GM10248 (cell line): ENCODE measurements at places on chromosomes 11 and 22.

DNA sequence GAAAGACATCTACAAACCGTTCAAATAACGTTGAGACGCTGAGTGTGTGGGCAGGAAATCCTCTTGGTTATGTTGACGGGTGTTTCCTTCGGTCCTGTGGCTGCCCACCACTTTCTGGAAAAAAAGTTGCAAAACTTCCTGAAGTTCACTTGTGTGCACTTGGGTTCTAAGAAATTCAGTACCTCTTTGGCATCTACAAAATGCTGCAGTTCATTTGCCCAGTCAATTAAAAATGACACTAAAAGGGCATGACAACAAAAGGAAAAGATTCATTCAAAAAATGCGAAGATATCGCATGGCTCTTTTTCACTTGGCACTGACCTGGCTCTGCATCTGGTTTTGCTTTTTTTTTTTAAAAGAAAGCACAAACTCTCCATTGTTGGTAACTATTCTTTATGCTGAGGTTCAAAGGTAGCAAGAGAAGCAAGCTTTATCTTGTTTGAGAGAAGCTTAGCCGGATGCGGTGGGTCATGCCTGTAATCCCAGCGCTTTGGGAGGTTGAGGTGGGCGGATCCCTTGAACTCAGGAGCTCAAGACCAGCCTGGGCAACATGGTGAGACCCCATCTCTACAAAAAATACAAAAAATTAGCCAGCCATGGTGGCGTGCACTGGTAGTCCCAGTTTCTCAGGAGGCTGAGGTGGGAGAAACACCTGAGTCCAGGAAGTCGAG lies 10.6 kb upstream of the XBP1 start:
- no peak for DNase-seq

GRCh38 chr11:20489948-20490347 lies 102.4 kb downstream of the PRMT3 start:
- DNase-seq, result peak; percentile 12

DNA sequence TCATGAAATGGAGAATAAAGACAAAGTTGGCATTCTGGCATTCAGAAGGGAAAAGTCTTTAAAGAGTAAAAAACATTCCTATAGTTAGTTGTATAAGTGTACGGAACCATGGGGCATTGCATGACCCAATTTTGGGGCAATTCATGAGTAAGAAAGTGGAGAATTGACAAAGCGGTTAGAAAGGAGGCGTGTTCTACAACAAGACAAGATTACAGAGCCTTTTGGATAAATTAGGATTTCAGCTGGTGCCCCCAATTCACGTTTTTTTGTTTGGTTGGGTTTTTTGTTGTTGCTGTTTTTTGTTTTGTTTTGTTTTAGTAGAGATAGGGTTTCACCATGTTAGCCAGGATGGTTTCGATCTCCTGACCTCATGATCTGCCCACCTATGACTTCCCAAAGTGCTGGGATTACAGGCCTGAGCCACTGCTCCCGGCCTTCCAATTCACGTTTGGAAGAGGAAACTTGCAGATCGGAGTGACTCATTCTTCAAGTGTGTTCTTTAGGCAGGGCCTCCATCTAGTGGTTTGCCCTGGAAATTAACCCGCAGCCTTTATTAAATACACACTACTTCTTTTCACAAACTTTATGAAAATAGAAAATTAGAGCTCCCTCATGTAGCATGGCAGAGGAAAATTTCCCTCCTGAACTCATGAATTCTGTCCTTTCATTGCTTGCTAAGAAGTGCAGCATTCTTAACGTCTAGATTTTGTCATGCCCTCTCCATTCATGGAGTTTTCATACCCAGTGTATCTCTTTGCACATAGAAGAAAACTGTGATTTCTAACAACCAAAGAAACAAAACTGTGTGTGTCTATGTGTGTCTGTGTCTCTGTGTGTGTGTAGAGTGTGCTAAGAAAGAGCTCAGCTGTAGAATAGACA lies 118.1 kb downstream of the BBOX1 start:
- peak; percentile 45 for DNase-seq

DNA sequence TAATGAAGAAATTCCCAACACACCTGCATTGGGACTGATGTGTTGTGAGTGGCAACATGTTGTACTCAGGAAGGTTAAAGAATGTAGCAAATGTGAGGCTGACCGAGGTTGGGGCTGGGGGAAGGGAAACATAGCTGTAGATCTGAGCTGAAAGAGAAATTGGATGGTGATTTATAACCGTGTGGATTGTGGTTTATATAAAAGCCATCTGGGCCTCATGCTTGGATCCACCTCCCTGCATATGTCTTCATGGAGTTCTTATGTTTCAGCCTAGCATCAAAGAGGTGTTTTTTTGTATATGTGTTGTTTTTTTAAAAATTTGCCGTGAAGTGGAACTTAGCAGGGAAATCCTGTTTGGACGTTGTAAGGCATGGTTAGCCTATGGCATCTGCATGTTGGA lies 141.3 kb downstream of the NAV2 start:
- no peak for DNase-seq

- DNase-seq, result no peak
Measured at GRCh38 chr11:44729063-44729462, 2.3 kb downstream of the TSPAN18 start.

DNA sequence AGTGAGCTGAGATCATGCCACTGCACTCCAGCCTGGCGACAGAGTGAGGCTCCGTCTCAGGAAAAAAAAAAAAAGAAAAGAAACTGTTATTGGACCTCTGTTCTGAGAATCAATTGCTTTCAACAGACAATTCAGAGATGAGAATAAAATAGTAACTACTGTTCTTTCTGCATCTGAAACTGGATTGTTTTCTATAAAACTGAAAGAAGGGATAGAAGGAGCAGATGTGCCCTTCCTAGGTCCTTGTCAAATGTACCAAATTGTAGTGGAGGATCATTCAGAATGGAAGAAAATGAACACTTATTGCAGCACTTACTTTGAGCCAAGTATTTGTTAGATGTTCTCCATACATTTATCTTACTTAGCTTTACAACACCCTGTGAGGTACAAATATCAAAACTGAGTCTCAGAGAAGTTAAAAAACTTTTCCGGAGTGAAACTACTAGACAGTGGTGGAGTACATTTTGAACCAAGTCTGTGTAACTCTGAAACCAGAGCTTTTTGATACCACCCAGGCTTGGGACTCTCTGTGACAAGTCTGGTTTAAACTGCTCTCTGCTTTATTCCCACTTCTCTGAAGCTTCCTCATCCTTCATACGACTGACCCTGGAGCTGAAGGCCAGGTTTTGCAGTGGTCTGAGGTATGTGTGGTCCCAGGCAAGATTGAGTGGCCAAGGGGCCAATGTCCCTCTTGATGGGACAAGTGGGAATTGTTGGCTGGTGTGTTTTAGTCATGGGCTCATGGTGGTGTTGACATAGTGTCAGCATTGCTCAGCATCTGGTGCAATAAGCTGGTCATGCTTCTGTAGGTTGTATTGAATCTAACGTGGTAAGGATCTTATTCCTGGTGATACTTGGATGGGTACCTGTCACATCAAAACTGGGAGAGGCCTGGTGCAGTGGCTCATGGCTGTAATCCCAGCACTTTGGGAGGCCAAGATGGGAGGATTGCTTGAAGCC lies 48.2 kb upstream of the CCDC134 start:
- DNase-seq, result peak; percentile 46

DNA sequence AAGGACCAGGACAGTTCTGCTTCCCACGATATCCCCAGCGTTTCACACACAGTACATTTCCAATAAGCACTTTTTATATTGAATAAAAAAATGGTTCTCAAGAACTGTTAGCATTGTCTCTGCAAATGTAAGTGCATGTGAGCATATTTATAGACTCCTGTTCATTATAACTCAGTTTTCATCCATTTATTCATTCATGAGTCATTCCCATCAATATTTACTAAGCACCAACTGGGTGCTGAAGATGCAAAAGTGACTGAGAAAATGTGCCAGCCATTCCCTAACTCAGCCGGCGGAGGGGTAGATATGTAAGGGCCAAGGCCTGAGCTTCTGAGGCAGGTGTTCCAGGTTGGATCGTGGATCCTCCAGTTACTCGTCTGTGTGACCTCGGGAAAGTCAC lies 64.8 kb downstream of the CACNG2 start:
- DNase-seq, result no peak
